NCI-H1092 treated with DMSO at 0.1 percent for 48 hours (cell line): ENCODE measurements at places on chromosomes 2 and 18.

DNA sequence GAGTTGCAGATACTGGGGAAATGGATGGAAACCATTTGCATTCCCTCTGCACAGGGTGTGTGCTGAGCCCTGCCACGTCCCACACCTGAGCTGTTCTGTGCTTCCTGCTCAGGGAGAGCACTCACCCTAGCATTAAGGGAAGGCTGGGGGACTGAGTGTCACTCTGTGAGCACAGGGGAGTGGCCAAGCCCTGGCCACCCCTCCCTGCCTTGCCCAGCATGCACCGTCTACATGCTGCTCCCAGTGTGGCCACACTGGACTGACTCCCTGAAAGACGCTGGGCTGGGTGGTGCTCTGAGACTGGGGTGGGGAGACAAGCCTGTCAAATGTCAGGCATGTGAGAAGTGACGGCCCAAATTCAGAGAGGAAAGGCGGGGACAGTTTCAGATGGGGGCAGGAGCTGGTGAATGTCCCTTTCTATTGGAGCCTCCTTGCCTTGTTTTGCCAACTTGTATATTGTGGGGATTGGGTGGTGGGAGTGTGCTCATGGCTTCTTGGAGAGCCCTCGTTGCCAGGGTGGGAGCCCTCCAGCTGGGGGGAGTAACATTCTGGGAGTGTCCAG, 298.4 kb upstream of the HS6ST1 start:
- no peak for DNase-seq

DNA sequence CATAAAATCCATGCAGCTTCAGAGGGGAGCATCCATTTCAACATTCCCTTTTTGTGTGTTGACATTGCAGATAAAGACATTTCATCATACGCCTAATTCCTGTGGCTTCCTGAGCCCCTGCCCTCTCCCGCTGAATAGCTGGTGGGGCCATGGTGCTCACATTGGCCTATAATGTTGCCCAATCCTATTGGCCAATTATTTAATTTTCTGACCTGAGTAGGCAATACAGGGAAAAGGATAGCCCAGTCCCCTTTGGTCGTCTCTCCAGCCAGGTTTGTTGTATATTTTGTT, 163.8 kb upstream of the MYCN start:
- DNase-seq = no peak

DNA sequence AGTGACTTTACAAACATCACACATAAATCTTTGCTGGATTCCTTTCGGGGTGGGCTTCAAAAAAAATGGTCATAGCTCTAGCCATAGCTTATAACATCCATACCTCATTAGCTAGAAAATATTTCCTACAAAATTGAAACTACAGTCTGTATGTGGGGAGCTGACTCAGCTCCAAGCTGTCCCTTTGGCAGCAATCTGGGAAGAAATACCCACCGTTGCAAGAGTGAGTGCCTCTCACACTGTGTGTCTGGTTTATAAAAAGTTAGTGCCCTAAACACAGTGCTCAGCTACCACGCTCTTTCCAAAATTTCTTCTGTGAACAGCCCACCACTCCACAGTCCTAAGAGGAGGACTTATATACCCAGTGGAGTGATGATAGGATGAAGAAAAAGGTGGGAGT, 170.1 kb downstream of the RBM43 start:
- no peak for DNase-seq

- no peak for DNase-seq
Observed at GRCh38 chr2:216188559-216188850, 79.4 kb downstream of the XRCC5 start.

GRCh38 chr18:56067214-56067894, 479.4 kb upstream of the TCF4 start:
- DNase-seq = no peak
